ENCODE measurements at places on chromosomes 1 and 21.

- no peak for DNase-seq
Observed at GRCh38 chr1:228765168-228765946, 30.1 kb downstream of the RHOU start.

DNA sequence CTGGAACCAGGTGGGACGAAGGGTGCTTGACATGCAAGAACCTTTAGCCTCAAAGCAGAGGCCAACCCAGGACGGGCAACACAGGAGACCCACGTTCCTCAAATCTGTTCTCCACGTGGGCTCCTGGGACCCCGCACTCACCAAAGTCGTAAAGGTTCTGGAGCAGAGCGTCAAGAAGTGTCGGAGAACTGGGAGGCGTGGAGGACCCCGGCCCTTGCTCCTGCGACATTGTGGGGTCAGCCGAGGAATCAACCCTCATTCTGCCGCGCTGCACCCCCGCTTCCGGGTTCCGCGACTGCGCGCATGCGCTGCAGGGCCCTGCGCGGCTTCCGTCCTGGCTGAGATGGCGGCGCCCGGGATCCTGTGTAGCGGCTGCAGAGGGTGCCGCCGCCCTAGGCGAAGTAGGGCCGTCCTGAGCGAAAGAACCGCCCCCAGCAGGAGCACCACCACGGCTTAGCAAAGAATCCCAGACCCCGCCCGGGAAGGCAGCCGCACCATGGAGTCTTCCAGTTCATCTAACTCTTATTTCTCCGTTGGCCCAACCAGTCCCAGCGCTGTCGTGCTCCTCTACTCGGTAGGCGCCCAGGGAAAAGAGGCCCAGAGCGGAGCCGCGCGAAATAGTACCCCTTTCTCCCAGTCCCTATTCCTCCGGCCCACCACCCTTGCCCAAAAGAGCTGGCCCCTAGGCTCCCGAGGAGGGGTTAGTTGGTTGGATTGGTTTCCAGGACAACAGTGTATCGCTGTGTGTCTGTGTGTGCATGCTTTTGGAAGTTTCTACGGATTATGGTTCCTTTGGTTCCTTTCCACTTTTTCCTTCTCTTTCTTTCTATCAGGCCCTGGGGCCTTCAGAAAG lies at the start of gene GNPAT:
Gene GNPAT, plus strand, starts transcription at position 330 of the 853 bp plus-strand sequence. Its CDS starts 167 bp downstream, at position 497.
- peak; percentile 92 for DNase-seq

DNA sequence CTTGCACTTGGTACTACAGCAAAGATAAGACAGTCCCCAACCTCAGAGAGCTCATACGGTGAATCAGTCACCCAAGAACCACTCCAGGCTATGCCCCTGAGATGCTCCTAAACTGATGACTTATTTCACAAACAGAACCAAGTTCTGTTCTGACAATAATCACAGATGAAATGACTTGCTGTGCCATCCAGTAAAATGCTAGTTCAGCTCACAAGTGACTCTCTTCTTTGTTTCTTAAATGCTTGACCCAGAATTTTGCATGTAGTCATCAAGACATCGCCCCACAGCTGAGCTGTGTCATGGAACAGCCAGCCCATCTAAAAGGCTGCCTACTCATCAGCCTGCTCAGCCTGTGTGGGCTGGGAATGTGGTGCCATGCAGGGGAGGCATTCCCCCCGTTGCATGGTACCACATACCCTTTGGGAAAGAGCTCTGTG lies 6.1 kb upstream of the SLC19A2 start:
- no peak for DNase-seq

- no peak for DNase-seq
Observed at GRCh38 chr1:29166291-29166878, 15.3 kb downstream of the SRSF4 start.

DNA sequence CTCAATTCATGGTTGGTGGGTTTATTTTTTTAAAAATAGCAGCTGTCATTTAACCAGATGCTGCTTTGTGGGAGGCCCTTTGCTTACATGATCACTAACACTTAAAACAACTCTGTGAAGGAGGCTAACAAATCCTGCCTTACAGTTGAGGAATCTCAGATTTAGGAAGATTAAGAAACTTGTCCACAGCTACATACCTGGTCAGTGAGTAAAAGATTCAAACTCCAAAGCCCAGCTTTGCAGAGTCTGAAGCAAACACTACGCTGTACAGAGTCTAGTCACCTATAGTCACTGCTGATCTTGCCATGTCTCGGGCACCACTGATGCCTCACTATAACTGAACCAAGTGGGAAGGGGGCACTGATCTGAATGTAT lies 535.4 kb downstream of the SMYD3 start:
- no peak for DNase-seq

- DNase-seq: no peak
Observed at GRCh38 chr1:6915999-6916565, 130.8 kb downstream of the CAMTA1 start.

DNA sequence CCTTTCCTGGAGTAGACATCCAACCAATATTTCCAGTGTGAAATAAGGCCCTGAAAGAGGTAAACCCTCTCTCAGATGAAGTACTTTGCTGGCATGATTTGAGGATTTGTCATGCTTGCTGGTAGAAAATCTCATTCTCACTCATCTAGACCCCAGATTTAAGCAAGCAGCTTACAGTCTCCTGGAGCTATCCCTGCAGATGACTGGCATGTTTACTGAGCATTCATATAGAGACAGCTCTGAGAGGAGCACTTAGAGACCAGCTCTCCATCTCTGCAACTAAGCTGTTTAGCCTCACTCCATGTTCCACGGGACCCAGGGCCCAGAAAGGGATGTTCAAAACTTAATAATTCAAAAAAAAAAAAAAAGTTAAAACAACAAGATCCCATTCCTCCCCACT lies 34.2 kb downstream of the GPR161 start:
- DNase-seq: no peak

DNA sequence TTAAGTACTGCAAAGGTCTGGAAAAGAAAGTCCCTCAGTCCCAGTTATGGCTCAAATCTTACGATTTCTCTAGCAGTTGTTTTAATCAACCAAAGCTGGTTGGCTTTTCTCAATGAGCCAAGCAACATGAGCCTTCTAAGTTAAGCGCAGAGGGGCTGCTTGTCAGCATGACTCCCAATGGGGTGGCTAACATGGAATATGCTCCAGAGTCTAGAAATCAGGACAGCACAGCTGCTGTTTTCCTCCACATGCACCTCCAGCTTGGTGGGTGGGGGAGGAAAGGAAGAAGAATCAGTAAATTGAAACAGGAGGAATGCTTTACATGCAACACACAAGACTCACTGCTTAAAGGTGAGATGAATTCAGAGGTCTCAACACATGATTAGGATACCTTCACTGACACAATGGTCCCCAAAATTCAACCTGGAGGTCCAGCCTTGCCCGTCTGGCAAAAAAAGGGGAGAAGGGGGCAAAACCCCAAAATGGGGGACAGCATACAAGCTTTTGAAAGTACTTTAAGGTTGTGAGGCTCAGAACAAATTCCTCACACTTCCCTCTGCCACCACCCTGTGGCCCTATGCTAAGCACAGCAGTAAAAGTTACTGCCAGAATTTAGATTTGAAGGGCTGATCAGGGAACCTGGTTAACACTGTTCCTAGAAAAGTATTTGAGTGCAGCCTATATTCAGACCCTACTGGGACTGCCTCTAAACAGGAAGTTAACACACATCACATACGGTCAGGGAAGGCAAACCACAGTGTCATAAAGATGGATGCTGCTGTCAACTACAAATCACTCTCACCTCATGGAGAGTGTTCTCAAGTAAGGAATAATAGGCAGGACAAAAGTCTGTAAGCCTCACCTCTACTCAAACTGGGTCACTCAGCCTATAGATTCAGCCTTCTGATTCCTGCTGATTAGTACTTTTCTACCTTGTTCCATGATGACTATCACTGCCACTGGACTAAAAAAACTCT lies 2.6 kb downstream of the GATAD2B start:
- DNase-seq: no peak

DNA sequence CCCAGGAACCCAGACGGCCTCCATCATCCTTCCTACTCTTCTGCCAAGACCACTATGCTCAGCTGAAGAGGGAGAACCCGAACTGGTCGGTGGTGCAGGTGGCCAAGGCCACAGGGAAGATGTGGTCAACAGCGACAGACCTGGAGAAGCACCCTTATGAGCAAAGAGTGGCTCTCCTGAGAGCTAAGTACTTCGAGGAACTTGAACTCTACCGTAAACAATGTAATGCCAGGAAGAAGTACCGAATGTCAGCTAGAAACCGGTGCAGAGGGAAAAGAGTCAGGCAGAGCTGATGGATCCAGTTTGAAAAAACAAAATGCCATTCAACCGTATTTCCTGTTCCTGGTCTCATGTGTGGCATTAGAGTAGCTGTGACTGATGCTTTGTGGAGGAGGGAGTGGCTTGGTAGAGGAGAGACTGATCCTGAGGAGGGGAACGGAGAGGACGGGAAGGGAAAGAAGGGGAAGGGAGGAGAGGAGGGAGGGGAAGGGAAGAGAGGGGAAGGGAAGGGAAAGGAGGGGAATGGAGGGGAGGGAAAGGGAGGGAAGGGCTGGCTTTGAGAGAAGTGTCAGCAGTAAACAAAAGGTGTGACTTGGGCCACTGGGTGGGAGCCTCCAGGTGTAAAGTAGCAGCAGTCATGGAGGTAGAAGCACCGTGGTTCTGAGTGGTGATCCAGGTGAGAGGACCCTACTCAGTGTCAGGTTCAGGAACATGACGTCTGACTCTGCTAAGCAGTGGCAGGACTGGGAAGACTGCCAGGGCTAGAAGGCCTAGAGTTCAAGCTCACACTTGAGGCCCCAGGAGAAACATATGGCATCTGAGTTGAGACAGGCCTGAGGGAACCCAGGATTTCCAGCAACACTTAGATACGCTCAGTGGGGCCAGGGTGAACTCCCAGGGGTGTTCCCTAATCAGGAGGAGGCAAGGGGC lies 846 bp downstream of the HMGB4 start:
- no peak for DNase-seq

DNA sequence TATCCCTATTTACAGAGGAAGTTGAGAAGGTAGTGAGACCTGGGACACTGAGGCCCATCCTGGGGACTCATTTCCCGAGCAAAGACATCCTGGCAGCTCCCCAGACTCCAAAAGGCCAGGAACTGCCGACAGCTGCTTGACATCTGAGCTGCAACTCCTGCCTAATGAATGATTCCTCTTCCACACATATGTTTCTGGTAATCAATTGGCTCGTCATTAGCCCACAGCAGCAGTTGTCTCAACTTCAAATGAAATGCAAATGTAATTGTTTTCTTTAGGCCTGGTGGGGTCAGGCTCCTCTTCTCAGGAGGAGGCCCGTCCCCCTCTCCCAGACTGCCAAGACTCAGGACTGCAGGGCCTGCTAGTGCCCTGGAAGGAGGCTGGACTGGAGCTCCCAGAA lies 61.8 kb upstream of the DISP3 start:
- DNase-seq: no peak

DNA sequence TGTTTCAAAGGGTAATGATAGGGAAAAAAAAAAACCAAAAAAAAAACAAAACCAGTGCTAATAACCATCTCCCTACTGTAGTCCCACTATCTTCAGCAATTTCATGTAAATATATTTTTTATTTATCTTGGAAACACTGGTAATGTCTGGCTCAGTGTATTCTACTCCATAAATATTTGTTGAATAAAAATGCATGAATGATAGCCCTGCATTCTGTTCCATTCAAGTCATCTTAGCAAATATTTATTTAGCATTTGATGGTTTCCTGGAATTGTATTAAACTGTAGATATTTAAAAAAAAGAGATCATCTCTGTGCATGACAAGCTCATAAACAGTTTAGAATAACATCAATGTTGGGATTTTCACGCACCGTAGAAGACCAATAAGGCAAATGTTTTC lies 24.2 kb downstream of the IL23R start:
- DNase-seq: no peak

GRCh38 chr1:117760485-117760884 lies 154.6 kb downstream of the TENT5C start:
- no peak for DNase-seq

DNA sequence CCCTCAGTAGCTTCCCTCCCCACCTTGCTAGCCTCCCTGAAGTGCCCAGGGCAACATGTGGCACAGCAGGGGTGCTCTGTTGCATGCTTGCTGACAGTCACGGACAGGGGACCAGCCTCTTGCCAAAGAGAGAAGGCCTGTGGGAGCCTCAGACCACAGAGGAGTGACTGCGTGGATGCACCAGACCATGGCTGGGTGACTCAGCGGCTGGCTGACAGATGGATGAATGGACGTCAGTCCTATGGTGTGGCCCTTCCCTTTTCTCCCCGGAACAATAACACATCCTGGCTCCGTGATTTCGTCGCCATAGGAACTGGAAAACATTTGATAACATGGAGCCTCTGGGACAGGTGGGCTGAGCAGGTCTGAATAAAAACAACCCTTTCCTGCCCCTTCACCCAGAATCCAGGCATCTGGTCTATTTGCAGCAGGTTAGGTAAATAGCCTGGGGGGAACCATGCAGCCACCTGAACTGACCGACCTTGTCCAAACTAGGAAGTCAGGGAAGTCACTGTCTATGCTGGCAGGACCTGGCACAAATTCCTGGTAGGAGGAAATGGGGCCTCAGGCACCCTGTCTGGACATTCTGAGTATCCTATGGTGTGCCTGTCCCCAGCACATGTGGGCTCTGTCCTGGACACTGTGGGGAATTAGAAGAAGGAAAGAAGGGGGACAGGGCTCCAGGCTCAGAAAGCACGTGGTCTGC lies 53.3 kb downstream of the NENF start:
- no peak for DNase-seq
